Muscle of leg (tissue), 16 donors: ENCODE measurements at places on chromosomes 1 and 21.

DNA sequence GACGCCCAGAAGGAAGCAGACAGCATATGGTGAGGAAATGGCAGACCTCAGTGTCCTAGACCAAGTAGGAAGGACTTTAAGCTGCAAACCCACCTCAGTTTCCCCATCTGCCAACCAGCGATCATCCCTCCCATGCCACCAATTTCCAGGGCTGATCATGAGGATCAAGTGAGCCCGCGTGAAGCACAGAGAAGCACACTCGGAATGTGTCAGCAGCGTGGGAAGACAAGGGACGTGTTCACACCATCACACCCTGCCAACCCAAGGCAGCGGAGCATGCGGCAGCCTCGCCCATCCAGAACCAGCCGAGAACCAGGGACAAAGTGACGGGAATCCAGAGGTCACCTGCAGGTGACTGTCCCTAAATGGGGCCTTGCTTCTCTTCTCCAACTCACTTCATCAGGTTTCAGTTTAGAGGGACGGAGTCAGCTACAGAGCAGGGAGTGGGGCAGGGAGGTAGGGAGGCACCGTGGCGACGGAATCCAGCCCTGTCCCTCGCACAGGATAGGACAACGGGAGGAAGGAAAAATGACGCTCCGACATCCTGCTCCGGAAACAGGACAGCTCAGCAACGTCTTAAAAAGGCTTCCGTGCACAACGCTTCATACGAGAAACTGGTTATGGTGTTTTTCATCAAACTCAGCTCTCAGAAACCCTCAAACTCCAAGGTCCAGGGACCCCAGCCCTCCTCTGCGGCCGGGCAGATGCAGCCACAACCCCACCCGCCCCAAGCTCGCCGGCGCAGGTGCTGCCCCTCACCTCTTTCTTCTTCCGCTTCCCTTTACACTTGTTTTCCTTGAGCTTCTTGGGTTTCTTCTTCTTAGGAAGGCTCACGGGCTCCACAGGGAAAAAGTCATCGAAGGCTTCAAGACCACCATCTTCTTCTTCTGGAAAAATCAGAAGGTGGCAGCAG, 12.5 kb downstream of the CHD5 start:
- DNase-seq = no peak

DNA sequence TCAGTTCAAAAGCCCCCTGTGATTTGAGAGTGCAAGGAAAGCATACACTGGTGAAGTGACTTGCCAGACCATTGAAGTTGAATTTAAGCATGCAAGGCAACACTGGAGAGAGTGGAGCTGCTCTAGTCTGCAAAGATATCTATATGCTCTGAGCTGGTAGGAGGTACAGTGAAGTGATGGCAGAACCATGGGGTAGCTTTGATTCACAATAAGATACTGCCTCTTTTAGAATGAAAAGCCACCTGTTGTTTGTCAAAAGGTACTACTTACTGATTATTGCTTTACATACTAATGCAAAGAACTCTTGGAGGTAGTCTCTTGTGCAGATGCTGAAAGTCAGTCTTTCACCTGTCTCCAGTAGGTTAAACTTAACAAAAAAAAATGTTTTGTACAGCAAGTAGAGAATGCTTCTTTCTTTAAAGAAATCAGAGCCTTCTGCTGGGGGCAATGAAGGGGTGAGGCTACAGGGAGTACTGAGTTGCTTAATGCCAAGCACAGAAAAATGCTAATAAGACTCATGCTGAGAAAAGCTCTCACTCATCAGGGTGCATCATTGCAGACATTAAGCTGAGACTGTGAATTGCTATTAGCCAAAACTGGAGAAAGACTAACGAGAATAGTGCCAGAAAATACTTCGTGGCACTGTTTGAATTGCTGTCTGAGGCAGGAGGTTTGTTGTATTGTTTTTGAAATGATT, 1150.5 kb upstream of the TMPRSS15 start:
- DNase-seq = no peak

- peak; percentile 40 for DNase-seq
These were observed 7.0 kb downstream of the KRTCAP2 start for GRCh38 chr1:155166051-155166470.

DNA sequence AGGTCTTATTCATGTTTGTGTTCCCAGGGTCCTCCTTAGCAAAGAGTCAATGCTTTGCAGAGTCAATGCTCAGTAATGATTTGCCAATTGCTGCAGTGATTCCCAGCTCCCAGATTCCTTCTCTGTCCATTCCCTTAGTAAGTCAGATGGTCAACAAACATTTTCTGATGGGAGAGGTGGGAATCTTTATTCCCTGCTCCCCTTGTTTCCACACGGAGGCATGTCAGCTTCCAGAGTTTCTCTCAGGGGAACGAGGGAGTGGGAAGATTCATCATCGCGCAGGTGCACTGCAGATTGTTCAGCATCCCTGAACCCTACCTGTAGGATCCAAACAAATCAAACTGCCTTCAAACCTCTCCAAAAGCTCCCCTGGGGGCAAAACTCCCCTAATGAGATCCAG, 7.5 kb upstream of the AHDC1 start:
- no peak for DNase-seq

GRCh38 chr1:1879942-1880341, 10.9 kb downstream of the GNB1 start:
- DNase-seq = no peak
